Spleen (tissue), 13 donors: ENCODE measurements at places on chromosomes 5 and 9. TPM values are rescaled to one million over a fixed set of nuclear protein-coding genes. Genes with fewer than 3 reads are reported as not detected.
A peak's percentile ranks its signal among the peaks of the same experiment; 100 is the strongest.

The PIP5K1B gene
- 2.3 TPM for polyA plus RNA-seq

The SLC25A48 gene
- polyA plus RNA-seq, result 0.06 TPM

DNA sequence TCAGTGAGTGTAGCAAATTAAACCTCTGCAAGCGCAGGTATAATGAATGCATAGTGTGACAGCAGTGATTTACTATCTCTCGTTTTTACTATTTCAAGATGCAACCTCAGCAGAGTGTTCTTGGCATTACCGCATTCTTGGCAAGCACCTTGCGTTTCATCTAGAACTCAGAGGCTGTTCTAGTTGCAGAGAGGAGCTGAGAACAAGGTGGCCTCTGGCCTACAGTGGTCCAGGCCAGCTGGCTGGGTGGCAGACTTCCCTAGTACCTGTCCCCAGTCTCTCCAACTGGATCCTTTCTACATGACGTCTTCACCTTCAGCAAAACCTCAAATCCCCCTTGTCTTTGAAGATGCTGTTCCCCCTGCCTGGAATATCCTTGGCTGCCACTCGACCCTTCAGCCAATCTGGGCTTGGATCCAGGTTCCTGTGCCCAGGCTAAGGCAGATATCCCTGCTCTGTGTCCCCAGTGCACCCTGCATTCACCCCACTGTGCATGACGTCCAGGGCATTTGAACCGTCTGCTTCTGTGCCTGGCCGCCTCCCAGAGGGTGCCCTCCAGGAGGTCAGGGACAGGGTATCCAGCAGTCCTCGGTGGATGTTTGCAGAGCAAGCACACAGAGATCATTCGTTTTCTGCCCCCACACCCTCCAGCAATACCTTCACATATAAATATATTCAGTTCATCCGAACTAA, 120.4 kb upstream of the CPEB4 start:
- peaks cover 3% of the 10 kb centered on the region for H3K4me1 ChIP-seq
- H3K4me3 ChIP-seq, result no peak overlapping the region
- no peaks in the 10 kb centered on the region for H3K36me3 ChIP-seq
- no peak for DNase-seq
- H3K27me3 ChIP-seq, result no peaks in the 10 kb centered on the region
- H3K27ac ChIP-seq, result no peak overlapping the region

- H3K27me3 ChIP-seq, result peaks cover 60% of the 10 kb centered on the region
- H3K36me3 ChIP-seq, result no peaks in the 10 kb centered on the region
- H3K4me1 ChIP-seq, result no peaks in the 10 kb centered on the region
- no peak overlapping the region for H3K4me3 ChIP-seq
Observed at GRCh38 chr5:2738156-2738699, 13.2 kb downstream of the IRX2 start.

DNA sequence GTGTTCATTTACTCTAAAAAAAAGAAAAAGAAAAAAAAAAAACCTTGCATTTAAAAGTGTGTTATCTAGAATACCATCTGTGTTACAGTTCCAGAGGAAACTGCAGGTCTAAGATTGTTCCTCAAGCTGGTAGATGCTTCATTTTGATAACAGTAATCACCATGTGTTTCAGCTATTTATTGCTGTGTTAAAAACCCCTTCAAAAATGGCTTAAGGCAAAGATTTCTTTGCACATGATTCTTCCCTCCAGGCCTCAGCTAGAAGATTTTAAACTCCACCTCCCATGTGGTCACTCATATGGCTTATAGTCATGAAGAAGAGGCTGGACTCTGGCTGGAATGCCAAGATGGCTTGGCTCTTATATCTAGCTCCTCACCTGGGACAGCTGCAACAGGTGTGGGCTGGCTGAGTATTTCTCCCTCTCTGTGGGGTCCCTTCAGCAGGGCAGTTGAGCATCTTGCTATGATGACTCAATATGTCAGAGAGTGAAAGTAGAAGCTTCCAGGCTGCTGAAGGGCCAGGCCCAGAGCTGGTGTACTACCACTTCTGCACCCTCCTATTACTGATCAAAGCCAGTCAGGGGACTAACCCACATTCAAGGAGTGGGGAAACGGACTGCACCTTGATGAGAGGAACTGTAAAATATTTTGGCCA, 920.4 kb upstream of the DMAC1 start:
- no peak overlapping the region for H3K27ac ChIP-seq
- no peaks in the 10 kb centered on the region for H3K4me1 ChIP-seq
- no peak overlapping the region for H3K4me3 ChIP-seq
- H3K27me3 ChIP-seq, result no peaks in the 10 kb centered on the region
- no peaks in the 10 kb centered on the region for H3K36me3 ChIP-seq

DNA sequence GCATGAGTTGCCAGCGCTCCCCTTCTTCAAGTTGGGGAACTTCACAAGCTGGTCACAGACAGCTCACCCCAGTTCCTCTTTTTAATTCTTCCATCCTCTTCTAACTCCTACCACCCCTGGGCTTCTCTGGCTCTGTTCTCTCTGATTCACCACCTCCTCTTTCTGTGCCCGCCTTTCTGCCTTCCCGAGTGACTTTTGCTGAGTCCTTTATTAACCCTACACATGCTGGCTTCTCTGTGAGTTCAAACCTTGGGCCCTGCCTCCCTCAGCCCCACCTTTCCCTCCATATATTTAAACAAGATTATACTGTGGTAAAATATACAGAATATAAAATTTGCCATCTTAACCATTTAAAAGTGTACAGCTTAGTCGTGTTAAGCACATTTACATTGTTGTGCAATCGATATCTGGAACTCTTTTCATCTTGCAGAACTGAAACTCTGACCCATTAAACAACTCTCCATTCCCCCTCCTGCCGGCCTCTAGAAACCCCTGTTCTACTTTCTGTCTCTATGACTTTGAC, 32.0 kb downstream of the SLC46A2 start:
- no peak for DNase-seq
- no peak overlapping the region for H3K4me3 ChIP-seq
- peak overlapping the region; percentile 81 for H3K27ac ChIP-seq
- peaks cover 24% of the 10 kb centered on the region for H3K4me1 ChIP-seq

The C9orf50 gene
- 0.46 TPM for polyA plus RNA-seq

DNA sequence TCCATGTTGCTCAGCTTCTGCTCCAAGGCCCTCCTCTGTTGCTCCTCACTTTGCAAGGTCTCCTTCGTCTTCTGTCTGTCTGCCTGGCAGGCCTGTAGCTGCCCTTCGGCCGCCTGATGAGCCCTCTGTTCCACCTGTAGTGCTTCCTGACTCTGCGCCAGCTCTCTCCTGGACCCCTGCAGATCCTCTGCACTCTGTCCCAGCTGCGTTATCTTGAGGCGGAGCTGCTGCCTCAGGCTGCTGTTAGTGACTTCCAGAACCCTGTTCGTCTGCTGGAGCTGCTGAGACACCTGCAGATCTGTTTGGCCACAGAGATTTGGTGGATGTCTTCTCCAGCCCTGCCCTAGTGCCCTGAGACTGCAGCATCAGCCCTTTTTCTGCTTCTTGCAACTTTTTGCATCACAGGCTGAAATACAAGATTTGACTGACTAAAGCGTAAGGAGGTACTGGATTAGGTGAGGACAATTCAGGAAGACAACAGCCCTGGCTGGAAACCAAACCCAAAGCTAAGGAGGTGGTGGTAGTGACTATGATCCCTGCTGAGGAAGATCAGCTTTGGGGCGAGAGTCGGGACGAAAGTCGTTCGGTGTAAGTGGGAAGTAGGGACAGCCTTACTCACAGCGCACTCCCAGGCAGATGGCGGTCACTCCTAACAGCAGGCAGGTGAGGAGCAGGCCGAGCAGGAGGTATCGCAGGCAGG, 2.1 kb downstream of the CD72 start:
- no peak for DNase-seq
- H3K27me3 ChIP-seq, result no peaks in the 10 kb centered on the region
- peak overlapping the region; percentile 55 for H3K4me3 ChIP-seq
- H3K36me3 ChIP-seq, result no peaks in the 10 kb centered on the region

The IQGAP2 gene
- 12.2 TPM for polyA plus RNA-seq

GRCh38 chr5:123157791-123158581, 68.9 kb downstream of the PRDM6 start:
- H3K36me3 ChIP-seq, result no peaks in the 10 kb centered on the region
- H3K27me3 ChIP-seq, result no peaks in the 10 kb centered on the region
- no peaks in the 10 kb centered on the region for H3K4me1 ChIP-seq
- no peak overlapping the region for H3K27ac ChIP-seq
- H3K4me3 ChIP-seq, result no peak overlapping the region

DNA sequence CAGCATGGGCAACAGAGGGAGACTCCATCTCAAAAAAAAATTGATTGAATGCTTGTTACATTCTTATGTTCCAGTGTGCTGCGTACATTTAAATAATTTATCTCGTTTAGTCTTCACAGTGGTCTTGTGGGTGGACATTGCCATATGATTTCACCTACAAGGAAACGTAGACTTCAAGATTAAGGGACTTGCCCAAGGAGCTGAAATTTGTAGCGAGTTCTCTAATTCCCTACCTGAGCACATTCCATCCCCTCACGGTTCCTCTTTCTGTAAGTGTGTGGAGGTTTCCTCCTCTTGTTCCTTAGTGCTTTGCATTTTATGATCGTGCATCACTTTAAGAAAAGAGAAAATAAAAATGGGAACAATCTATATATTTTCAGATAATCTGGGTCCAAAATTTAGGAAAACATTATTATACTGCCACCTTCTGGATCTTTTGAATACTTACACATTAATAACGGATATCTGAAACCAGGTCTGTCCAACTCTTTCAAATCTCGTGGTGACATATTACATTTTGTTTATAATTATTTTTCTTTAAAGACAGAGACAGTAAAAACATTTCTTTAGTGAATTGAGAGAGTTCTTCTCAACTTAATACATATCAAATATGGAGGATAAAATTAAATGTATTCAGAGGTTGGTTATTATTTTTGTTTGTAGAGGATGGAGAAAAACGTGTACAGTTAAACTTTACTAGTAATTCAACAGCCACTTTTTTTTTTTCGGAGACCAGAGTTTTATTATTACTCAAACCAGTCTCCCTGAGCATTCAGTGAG, 29.9 kb upstream of the C7 start:
- H3K4me1 ChIP-seq, result peaks cover 7% of the 10 kb centered on the region
- no peak for DNase-seq
- no peak overlapping the region for H3K27ac ChIP-seq
